ENCODE measurements at places on chromosomes 2 and 18. TPM values are rescaled to one million over a fixed set of nuclear protein-coding genes. Genes with fewer than 3 reads are reported as not detected.
A peak's percentile ranks its signal among the peaks of the same experiment; 100 is the strongest.

GRCh38 chr2:60741576-60741975, 14.5 kb upstream of the PAPOLG start:
- DNase-seq, result no peak

GRCh38 chr2:230012267-230012884, 56.3 kb downstream of the SLC16A14 start:
- DNase-seq, result no peak

GRCh38 chr2:79982445-79982844, 322.1 kb downstream of the LRRTM1 start:
- DNase-seq, result no peak

- DNase-seq, result no peak
Observed at GRCh38 chr2:23993736-23994269, 16.1 kb upstream of the MFSD2B start.

DNA sequence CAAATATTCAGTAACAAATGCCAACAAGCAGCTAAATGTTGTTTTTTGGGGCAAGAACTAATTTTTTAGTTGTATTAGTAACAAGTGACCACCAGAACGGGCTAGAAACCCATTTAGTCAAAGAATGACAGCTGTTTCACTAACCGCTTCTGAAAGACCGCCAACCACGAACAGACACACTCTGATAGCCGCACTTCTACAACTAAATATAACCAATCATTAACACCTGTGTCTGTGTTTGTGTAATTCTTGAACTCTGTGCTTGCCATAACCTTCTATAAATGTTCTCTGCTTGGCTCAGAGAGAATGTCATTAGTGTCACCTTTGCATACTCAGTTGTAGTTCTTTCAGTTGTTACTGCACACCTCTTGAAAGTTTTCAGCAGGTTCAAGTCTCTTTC, 526.3 kb upstream of the LRRTM1 start:
- no peak for DNase-seq

DNA sequence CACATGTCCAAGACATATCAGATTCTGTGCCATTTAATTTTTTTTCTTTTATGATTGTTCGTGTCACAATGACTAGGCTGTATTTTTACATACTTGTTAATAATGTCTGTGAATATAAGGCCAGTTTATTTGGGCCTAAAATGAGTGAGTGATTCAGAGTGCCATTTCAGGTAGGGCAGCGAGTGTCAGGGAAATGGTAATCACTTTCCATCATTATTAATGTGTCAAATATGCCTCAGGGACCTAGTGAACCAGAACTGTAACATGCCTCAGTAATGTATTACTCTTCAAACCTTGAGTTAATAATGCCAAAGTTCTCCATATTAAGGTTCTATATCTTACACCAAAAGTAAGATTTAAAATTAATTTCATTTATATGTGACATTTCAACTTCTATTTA, 8.6 kb downstream of the FAM171B start:
- no peak for DNase-seq

DNA sequence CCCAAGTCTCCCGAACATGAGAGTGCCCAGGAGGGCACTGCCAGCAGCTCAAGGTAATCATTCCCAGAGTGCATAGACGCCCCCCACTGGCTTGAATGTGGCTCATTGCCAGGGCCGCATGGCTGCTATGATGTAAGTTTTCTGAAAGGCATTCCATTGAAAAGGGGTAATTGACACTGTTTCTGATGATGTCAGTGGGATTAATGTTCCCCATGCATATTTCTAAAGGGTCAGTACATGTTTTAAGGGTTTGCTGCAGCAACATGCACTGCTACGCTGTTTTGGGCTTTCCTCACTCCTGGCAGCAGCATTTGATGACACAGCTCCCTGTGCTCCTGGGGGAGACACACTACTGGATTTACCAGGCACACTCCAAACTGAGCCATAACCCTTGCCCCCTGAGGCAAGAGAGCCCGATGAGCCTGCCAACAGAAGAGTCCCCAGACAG, 36.7 kb downstream of the KIAA2012 start:
- DNase-seq, result no peak

- no peak for DNase-seq
Observed at GRCh38 chr18:48622911-48623431, 84.1 kb downstream of the CTIF start.

DNA sequence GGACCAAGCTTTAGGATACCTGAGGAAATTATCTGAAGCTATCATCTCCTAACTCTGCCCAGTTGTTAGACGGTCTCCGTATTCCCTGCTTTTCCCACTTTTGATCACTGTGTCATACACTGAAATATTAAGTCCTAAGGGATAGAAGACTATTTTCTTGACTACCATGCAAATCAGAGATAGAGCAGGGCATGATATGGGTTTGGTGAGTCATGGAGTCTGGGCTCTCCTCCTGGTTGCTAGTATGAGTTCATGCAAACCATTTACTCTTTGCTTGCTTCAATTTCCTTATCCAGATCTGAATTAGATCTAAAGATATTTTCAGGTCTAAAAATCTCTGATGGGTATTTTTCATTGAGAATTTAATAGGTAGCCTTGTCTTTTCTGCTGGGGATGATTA, 55.0 kb downstream of the EHBP1 start:
- DNase-seq, result no peak

DNA sequence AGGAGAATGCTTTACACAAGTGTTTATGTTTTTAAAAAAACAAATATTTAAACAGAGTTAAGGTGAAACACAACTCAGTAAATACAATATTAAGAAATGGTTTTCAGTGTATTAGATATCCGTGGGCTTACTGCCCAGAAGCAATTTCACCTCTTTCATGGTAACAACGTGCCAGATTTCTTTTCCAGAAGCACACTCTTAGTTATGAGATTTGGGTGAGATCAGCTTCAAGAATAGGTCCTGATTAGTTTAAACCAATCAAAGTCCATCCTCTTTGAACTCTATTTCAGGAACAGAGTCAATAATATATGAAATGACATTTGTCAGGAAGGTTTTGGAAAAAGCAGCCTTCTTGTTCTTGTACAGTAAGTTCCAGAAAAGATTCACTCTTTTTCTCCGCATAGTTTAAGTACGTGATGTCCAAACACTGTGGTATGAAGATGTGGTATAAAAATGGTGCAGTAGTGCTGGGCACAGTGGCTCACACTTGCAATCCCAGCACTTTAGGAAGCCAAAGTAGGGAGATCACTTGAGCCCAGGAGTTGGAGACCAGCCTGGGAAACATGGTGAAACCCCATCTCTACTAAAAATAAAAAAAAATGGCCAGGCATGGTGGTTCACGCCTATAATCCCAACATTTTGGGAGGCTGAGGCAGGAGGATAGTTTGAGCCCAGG, 14.7 kb downstream of the USP34 start:
- DNase-seq, result no peak

- DNase-seq, result no peak
Observed at GRCh38 chr18:61475931-61476330, 142.7 kb downstream of the CDH20 start.

- DNase-seq, result no peak
Observed at GRCh38 chr18:46324087-46324955, 220.1 kb downstream of the HAUS1 start.

DNA sequence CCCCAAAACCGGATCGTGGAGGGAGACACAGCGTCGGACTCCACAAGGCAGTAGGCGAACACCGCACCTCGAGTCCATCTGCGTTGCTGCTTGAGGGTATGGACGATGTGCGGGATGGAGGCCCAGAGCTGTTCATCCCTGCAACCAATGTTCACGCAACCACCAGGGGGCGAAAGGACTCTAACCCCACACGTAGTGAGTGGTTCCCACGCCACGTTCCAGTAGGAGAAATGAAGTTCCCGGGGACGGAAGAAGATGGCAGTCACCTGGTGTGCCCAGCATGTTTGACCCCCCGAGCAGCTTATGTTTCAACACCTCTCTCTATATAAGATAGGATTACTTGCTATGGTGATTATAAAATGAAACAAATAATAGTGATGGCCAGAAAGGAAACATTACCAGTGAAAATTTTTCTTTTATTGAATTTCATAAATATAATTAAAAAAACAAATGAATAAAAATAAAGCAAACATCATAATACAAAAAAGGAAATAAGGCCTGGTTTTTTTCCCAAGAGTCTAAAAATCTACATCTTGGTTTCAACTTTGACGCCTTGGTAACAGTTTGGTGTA, 184.3 kb downstream of the SH3BP4 start:
- no peak for DNase-seq

GRCh38 chr2:54228945-54229344, 27.1 kb downstream of the TSPYL6 start:
- DNase-seq, result no peak

DNA sequence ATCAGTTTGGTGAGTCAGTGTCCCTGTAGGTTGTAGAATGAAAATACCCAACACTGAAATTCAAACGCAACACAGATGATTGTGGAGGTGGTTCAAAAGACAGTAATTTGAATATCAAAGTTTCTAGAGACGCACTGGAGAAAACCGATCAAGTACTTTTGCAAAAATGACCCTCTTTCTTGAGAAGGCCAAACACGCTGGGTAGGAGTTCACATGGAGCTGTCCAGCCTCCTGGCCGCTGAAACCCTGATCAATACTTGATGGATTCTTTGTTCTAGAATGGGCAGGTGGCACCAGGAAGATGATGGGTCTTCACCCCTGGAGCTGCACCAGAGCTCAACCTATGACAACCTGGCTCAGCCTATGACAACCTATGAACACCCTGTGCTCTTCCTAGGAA, 39.7 kb upstream of the UBE2F start:
- DNase-seq, result no peak

DNA sequence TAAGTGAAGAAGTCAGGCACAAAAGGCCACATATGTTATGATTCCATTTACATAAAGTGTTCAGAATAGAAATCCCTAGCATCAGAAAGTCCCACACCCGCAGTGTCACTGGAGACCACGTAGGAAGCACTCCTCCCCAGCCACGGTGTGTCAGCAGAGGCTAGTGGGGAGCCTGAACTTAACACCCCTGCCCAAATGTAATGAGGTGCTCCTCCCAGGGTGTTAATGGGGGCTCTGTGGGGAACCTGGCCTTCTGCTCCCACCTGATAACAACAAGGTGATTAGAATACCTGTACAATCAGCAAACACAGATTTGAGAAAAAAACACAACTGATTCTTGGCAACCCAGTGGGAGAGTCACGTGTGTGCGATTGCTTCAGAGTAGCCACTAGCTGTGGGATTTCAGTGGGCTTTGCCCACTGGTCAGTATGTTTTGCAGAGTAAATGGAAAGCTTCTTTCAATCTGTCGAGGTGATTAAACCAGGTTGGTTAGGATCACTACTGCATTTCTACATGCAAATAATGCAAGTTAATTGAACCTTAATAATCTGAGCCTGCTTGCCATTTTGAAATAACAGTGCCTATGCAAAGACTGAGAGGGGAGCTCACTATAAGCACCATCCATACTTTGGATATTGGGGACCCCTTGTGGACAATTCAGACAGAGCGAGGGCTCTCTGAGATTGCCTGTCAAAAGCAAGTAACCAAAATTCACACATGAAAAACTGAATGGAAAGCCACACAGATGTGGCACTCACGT, 20.6 kb upstream of the ATRAID start:
- peak; percentile 44 for DNase-seq

GRCh38 chr2:164523009-164523408, 98.3 kb downstream of the GRB14 start:
- DNase-seq, result no peak

DNA sequence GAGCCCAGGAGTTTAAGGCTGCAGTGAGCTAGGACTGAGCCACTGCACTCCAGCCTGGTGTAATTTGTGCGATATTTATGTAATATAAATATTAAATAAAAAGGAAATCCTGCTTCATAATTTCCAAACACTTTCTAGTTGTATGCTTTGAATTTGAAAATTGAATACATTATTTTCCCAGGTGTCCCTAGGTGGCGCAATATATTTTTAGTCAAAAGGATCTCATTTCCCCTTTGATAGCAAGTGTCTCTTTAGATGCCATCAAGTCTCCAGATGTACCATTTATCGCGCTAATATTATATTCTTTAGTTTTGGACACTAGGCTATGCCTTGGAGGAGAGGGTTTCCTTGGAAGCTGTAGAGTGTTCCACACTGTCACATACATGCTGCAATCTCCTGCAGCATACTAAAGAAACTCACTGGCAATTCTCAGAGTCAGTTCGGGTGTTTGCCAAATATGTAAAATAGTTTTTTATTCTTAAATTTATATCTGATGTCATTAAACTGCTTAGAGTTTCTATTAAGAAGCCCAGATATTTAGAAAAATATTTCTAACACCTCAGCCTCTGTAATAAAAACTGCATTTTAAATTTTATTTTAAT, 5.6 kb upstream of the WDR7 start:
- peak; percentile 23 for DNase-seq

DNA sequence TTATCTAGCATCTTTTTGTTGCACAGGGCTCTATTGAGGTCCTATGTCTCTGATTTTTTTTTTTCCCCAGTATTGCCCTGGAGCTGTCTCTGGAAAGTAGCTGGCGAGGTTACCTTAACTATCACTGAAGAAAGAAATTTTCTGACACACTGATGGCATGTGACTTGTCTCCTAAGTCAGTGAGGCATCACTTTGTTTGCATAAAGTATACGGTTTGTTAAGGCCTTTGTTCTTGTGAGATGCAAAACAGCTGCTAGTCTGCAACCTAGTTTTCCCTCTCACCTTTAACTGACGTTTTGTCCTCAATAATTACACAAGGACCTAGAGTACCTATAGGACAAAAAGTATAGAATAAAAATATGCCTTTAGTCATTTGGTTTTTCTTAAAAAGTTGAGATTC, 41.8 kb downstream of the UBXN4 start:
- no peak for DNase-seq

GRCh38 chr2:28206762-28207161, 185.9 kb upstream of the FOSL2 start:
- DNase-seq, result no peak

GRCh38 chr2:58376592-58376991, 135.5 kb upstream of the FANCL start:
- no peak for DNase-seq

DNA sequence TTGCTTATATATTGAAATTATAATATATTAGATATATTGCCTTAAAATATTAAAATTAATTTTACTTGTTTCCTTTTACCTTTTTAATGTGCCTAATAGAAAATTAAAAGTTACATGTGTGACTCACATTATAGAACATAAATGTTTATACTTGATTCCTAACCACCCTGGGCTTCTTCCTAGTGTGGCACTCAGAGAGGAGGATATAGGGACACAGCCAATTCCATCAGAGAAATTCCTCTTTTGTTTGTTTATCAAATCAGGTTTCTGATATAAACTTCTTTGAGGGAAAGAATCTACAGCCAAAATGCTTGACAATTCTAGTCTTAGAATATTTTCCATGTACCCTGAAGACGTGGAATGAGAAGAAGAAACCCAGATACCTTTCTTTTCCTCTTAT, 348.9 kb upstream of the NRP2 start:
- DNase-seq, result no peak

GAD1 gene
- not detected for total RNA-seq

FSIP2 gene
- total RNA-seq, result 0.49 TPM

RAX gene
- total RNA-seq, result not detected

CBLN2 gene
- not detected for total RNA-seq

FAM124B gene
- total RNA-seq, result 0.17 TPM

KCNIP3 gene
- not detected for total RNA-seq

TWIST2 gene
- total RNA-seq, result not detected

ACVR1C gene
- 6.3 TPM for total RNA-seq

KCNE4 gene
- total RNA-seq, result not detected
